NCI-H2029 (cell line): ENCODE measurements at places on chromosomes 6 and 20.

- DNase-seq = no peak
These were observed 201.0 kb upstream of the ZNF217 start for GRCh38 chr20:53794529-53795115.

DNA sequence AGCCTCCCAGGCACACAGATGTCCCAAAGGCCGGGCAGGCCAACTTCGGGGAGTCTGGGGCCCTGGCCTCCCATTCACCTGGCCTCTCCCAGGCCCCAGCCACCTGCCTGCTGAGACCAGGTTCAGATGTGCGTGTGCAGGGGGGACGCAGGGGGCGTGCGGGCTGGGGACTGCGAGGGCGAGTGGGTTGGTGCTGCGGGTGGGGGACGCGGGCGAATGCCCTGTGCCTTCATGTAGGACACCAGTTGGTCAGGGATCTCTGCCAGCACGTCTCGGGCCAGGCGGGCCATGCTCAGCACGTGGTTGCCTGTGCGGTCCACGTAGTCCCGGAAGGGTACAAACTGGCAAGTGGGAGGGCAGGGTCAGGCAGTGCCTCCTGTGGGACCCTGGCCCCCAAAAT, 44.5 kb downstream of the RAB44 start:
- DNase-seq = no peak

DNA sequence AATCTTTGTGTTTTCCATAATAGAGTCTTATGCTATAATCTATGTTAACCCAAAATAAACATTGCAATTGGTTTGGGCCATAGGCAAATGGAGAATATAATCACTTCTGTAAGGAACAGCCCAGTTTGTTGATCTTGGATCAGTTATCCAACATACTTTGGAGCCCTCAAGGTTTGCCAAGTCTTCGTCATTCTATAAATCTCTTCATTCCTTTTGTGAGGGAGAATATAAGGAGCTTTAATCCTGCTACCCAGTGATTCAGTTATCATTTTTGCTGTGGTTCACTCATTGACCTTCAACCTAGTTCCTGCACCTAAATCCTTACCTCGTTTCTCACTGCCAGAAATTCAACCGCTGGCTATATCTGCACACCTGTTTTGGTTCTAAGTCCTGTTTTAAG, 500.3 kb upstream of the PTCHD4 start:
- no peak for DNase-seq

- DNase-seq = no peak
These were observed 31.4 kb upstream of the FRMD1 start for GRCh38 chr6:168110437-168110836.

GRCh38 chr6:43742931-43743632, 26.9 kb upstream of the VEGFA start:
- DNase-seq = no peak

DNA sequence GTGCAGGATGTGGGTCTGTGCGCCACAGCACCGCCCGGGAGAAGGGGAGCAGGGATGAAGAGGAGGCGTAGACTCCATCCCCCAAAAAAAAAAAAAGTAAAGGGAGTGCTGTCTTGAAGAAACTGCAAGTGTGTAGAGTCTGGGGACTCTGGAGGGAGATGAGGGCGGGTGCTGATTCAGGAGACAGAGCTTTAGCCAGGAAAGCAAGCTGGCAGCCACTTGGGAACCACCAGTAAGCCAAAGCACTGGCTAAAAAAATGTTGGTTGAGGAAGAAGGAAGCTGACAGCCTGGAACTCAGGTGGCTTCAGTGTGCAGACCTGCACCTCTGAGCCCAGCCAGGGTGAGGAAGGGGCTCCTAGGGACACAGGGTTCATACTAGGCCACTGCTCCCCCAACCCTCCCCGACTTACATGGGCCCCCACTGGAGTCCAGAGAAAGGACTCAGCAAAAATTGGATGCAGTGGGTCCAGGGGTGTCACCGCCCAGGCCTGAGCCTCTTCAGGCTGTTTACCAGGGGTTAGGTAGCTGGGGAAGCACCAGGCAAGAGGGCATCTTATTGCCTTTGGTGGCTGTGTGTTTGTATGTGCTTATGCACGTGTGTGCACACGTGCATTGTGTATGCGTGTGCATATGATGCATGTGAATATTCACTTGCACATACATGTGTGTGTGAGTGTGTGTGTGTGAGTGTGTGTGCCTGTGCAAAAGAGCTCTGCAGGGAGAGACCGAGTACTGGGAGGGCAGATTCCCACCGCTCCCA, 153.5 kb upstream of the MLN start:
- DNase-seq = no peak

DNA sequence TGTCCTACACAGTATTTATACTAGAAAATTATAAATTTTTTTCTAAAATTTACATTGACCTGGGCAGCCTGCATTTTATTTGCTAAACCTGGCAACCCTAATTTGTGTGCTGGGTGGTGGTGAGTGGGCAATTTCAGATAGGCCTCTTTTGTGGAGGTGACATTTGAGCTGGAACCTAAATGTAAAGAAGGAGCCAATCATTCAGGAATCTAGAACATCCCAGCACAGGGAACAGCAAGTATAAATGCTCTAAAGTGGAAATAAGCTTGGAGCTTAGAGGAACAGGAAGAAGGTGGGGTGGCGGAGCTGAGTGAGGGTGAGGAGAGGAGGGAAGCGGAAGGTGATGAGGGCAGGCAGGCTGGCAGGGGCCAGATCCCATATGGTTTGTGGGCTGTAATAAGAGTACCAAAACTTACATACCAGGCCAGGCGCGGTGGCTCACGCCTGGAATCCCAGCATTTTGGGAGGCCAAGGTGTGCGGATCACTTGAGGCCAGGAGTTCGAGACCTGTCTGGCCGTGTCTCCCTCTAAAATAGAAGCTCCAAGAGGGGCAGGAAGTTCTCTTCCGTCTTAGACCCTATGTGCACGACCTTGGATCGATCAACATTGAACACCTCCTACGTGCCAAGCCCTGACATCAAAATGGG, 549 bp upstream of the CSE1L start:
- no peak for DNase-seq

- DNase-seq = no peak
These were observed 121.6 kb downstream of the CD164 start for GRCh38 chr6:109260701-109261100.

- no peak for DNase-seq
These were observed 4.5 kb downstream of the CCN6 start for GRCh38 chr6:112058243-112059032.

- no peak for DNase-seq
These were observed 2.0 kb upstream of the PNPLA1 start for GRCh38 chr6:36267731-36268477.

- DNase-seq = no peak
These were observed 214.2 kb downstream of the COL19A1 start for GRCh38 chr6:70080443-70081070.

GRCh38 chr6:12593771-12594529, 122.6 kb upstream of the PHACTR1 start:
- DNase-seq = peak; percentile 14

- DNase-seq = no peak
These were observed 9.7 kb upstream of the NPEPL1 start for GRCh38 chr20:58682656-58683531.

GRCh38 chr6:80517525-80517924, 411.1 kb downstream of the BCKDHB start:
- no peak for DNase-seq

GRCh38 chr20:21575981-21576740, 62.3 kb upstream of the NKX2-2 start:
- no peak for DNase-seq

DNA sequence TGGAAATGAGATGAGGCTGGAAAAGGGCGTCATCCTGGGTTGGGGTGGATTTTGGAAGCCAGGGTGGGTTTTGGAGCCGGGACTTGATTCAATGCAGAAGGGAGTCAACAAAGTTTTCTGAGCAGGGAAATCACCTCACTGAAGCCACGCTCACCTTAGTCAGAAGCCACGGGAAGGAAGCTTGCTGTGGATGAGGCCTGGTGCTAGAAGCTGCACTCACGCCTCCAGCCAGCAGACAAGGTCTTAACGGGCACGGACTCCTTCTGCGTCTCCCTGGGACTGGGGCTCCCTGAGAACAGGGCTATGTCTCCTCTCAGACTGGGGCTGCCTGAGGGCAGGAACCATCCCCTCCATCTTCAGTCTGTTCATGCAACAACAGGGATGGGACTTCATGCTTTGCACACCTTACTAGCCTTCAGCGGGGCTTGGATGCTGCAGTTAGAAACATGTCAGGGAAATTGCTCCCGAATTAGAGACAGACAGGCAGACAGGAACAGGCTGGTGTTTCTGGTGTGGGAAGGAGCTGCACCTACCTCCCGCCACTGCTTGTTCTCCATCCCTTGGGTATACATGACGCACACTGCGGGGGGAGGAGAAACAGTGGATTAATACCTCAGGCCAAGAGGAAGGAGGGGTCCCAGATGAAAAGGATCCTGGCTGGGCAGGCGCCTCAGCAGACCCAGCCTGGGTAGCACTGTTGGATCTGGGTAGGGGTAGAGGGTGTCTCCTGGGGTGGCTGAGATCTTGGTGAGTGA, 17.5 kb downstream of the CPNE5 start:
- DNase-seq = no peak

- DNase-seq = no peak
These were observed 43.6 kb upstream of the SLC32A1 start for GRCh38 chr20:38680500-38681306.

GRCh38 chr20:2698186-2698817, 5.7 kb downstream of the EBF4 start:
- no peak for DNase-seq

- no peak for DNase-seq
These were observed 13.8 kb downstream of the FOXQ1 start for GRCh38 chr6:1325461-1326309.

DNA sequence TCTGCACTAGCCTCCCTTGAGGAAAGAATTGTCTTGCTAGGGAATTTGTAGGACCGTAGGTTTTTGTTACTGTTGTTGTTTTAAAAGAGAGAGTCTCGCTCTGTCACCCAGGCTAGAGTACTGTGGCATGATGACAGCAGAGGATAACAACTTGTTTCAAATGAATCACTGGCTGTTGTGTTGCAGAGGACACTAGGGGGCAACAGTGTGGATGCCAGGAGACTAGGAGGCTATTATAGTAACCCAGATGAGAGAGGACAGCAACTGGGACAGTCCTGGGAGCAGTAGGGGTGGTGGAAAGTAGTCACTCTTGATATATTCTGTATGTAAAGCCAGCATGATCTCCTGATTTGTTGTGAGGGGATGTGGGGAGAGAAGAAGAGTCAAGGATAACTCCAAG, 41.8 kb upstream of the LAMA4 start:
- DNase-seq = no peak

GRCh38 chr6:24207413-24207812, 81.4 kb downstream of the NRSN1 start:
- no peak for DNase-seq

DNA sequence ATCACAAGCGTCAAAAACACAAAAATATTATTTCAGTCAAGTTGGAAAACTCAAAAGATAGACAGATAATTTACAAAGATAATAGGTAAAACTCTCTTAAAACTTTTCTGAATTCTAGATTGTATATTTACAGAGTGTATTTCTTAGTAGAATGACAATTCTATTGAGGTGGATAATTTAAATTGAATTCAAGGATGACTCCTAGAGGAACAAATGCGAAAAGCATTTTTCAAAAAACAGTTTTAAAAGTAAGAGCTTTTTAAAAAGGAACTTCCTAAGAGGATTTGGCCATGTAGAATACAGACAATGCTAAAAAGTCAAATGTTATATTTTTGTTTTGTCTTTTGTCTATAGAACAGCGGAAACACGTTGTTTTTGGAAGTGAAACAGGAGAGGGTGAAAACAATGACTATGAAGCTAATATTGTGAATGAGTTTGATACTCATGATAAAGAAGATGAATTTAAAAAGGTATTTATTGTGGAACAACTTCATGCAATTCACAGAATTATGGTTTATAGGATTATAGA, 90.1 kb downstream of the DNAH8 start:
- DNase-seq = no peak

DNA sequence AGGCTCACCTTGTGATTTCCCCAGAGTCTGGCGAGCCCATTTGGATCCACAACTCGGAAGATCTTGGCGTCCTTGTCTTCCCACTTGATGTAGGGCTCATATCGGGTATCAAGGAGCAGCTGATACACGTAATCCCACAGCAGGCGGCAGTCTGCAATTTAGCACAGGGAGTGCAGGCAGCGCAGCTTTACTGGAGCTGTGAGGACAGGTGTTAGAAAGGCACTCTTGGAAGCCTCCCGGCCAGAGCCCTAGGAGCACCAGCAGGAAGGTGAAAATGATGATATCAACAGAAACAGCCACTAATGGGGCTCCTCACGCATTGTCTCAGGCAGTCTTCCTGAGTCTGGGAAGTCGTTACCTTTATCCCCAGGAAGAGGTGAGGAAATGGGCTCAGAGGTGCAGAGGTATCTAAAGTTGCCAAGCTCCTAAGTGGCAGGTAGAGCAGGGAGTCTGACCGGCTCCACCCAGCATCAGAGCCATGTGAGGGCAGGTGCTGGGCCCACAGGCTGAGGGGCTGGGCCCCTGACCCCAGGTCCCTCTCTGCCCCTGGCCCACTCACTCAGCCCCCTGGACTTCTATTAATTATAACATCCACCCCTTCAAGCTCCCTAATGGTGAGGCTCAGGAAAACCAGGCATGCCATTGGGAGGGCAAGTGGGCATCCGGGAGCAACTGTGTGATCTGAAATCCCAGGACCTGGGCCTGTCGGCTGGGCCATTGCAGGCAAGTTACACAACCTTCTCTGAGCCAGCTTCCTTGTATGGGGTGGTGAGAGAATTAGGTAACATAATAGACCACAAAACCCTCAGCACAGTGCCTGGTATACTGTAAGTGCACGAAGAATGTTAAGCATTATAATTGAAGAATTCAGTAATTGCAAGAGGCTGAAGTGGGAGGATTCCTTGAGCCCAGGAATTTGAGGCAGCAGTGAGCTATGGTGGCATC, 18.3 kb downstream of the ETV7 start:
- DNase-seq = no peak

DNA sequence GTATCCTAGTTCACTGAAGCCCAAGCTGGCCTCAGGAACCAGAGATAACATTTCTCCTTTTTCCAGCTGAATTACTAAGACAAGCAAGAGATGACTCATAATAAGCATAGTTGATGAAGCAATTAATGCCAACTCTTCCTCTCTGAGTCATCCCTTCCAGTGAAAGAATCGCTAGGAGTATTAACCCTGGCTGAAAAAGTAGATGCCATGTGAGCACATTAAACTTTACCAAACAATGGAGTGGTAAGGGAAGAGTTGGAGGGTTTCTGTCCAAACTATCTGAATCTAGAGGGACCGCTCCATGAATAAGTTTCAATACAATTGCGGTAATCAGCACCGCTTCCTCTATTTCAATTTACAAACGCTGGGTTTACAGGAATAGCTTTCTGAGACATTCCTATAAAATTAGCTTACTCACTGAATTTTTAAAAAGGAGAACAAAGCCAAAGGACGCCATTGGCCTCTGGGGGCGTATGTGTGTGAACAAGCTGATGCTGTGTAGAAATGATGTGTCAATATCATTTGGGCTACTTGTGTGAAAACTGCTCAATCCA, 48.3 kb downstream of the ATXN1 start:
- DNase-seq = no peak
